Stomach (tissue), 19 donors: ENCODE measurements at places on chromosomes 2 and 18.

DNA sequence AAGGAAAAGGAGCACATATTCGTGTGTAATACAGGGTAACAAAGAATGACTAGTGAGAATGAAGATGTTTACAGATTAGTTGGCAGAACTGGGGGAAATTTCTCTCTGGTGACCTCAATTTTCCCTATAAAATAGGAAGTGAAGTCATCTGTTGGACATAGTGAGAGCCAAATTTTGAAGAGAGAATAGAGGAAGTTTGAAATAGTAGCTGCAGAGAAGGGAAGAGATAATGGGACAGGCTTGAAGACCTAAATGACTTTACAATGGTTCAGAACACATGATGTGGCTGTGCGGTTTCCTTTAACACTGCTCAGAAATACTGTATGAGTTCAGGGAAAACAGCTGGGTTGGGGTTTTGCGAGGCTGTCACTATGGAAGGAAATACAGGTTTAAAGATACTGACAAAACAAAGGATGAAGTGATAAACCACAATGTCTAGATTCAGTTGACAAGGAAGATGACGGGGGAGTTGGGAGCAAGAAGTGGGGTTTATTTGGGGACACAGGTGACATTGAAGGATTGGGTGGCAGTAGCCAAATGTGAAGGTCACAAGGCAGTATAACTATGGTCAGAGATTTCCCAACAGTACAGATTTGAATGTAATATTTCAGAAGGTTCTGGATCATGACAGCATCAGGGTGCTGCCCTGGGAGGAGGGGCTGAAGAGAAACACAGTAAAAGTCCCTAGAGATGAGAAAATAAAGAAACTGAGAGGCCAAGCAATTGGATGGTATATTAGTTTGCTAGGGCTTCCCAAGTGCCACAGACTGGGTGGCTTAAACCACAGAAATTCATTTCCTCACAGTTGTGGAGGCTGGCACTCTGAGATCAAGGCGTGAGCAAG, 82.6 kb upstream of the TANK start:
- peak overlapping the region; percentile 59 for H3K27ac ChIP-seq
- DNase-seq: no peak
- H3K36me3 ChIP-seq: no peaks in the 10 kb centered on the region
- H3K4me3 ChIP-seq: no peak overlapping the region
- H3K4me1 ChIP-seq: no peaks in the 10 kb centered on the region

DNA sequence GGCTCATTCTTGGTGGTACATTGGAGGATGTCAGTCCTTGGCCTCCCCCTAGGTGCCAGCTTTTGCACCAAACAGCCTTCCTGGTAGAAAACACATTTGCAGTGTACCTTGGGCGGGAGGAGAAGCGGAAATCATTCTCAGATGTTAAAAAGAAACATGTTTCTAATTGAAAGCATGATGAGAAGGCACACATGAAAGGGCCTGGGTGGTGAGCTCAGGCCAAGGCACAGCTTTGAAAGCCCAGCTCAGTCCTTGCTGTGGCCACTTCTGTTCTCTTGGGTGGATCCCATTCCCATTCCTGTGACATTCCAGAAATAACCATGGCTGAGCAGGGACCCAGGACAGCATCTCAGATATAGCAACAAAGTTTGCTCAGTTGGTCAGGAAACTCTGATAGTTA, 71.5 kb downstream of the LTBP1 start:
- peaks cover 28% of the 10 kb centered on the region for H3K4me1 ChIP-seq
- H3K36me3 ChIP-seq: no peaks in the 10 kb centered on the region
- H3K27me3 ChIP-seq: no peaks in the 10 kb centered on the region
- no peak overlapping the region for H3K4me3 ChIP-seq

DNA sequence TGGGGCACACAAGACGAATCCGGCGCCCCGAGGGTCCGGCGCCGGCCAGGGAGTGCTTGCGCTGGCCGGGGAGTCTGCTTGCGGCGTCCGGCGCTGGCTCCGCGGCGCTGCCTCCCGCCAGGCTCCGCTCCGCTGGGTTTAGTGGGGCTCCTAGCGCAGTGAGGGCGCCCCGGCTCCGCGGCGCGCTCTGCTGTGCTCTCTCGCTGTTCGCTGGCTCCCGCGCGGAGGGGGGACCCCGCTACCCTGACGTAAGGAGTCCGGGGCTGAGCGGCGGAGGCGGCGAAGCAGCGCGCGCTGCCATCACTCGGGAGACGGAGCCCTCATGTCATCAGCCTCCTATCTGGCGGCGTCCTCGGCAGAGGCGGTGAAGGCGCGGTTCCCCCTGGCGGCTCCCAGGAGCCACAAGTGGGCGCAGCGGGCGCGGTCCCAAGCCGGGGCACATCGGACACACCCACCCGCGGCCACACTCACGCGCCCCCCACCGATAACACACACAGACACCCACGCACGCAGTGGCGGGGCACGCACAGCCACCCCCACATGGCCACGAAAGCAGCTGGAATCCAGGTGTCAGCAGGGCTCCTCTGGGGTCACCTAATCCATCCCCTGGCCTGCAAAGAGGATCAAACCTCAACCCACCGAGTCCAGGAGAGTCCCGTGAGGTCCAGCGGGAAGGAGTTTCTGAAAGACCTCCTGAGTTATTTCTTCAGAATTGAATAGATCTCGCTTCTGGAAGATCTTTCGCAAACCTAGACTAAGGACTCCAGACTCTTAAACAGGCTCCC, at the start of gene C1QL2:
Gene C1QL2, minus strand, starts transcription at position 189 of the 785 bp plus-strand sequence. CDS start 482 bp downstream, outside the sequence.
- H3K4me3 ChIP-seq: no peak within 1 kb of the TSS
- no peak for DNase-seq
- H3K36me3 ChIP-seq: no peaks in the 10 kb centered on the region
- peaks cover 26% of the 10 kb centered on the region for H3K27me3 ChIP-seq
- H3K27ac ChIP-seq: no peak within 1 kb of the TSS

DNA sequence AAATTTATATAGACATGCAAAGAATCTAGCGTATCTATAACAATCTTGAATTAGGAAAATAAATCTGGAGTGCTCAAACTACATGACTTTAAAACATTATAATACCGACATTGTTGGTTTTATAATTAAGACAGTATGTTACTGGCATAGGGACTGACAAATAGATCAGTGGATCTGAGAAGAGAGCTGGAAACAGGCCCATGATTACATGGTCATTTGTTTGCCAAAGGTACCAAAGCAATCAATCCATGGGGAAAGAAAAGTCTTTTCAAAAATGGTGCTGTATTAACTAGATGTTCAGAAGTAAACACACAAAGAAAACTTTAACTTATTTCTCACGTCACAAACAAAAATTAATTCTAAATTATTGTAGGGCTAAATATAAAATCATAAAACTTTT, 124.2 kb downstream of the BCL2L11 start:
- H3K36me3 ChIP-seq: no peaks in the 10 kb centered on the region
- H3K4me1 ChIP-seq: no peaks in the 10 kb centered on the region
- no peaks in the 10 kb centered on the region for H3K27me3 ChIP-seq
- no peak for DNase-seq
- H3K4me3 ChIP-seq: no peak overlapping the region

- H3K27ac ChIP-seq: no peak overlapping the region
- H3K27me3 ChIP-seq: no peaks in the 10 kb centered on the region
- peaks cover 6% of the 10 kb centered on the region for H3K4me1 ChIP-seq
These were observed 253.8 kb downstream of the TGIF1 start for GRCh38 chr18:3703732-3704176.

DNA sequence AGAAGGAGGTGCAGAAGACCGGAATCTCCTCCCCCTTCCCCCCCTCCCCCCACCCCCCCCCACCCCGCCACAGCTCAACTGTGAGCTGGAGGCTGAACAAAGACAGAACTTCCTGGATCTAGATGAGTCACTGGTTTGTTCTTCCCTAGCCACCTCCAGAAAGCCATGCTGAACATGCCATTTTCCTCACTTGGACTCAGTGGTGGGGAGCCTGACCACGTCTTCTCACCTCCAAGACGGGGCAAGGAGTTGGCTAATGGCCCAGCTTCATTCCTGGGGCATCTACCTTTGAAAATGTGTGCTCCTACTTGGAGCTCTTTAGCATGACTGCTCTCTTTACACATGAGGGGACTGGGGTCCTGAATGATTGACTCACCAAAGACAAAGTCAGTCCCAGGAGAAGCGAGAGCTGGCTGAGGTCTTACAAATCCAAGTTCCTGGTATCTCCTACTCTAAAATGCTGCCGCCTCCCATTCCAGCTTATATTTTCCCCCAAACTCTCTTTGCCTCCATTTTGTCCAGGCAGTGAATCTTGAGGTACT, 22.6 kb upstream of the FZD5 start:
- H3K27me3 ChIP-seq: no peaks in the 10 kb centered on the region
- H3K36me3 ChIP-seq: no peaks in the 10 kb centered on the region
- no peak overlapping the region for H3K4me3 ChIP-seq
- peak; percentile 68 for DNase-seq
- H3K27ac ChIP-seq: peak overlapping the region; percentile 76

DNA sequence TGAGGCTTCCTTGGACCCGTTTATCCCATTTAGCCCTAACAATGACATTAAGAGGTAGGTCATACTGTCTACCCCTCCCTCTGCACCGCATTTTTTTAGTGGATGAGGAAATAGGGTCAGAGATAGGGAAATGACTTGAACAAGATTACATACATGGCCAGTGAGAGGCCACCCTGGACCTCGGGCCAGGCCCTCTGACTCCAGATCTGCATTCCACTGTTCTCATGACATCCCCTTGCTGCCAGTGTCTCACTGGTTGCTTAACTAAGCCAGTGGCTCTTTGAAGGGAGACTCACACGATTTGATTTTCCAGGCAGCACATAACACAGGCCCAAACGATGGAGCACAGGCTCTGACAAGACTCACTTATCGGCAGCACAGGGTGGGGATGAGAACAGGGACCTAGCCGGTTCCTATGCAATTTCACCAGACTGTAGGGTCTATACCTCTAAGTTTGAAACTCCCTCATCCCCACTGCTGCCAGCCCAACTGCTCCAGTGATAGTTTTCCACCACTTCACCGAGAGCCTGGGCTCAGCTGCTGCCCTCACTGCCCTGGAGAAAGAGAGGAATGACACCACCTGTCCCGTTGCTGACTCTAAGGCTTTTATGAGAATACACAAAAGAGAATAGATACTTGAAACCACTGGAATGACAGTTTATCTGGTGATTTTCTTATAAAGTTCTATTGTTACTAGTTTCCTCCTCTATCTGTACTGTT, 82.5 kb downstream of the TMEM247 start:
- peaks cover 9% of the 10 kb centered on the region for H3K36me3 ChIP-seq
- no peak overlapping the region for H3K4me3 ChIP-seq
- peaks cover 53% of the 10 kb centered on the region for H3K4me1 ChIP-seq
- DNase-seq: no peak
- H3K27ac ChIP-seq: no peak overlapping the region

GRCh38 chr2:101617188-101617587, 80.3 kb upstream of the MAP4K4 start:
- no peaks in the 10 kb centered on the region for H3K36me3 ChIP-seq
- H3K4me3 ChIP-seq: no peak overlapping the region
- H3K4me1 ChIP-seq: peaks cover 12% of the 10 kb centered on the region
- no peak for DNase-seq
- no peaks in the 10 kb centered on the region for H3K27me3 ChIP-seq
- no peak overlapping the region for H3K27ac ChIP-seq

GRCh38 chr18:58105888-58106260, 61.8 kb downstream of the NEDD4L start:
- H3K27ac ChIP-seq: no peak overlapping the region
- peak; percentile 43 for DNase-seq

GRCh38 chr18:75161256-75162028, 47.5 kb downstream of the PTGR3 start:
- H3K27ac ChIP-seq: peak overlapping the region; percentile 32
- peak overlapping the region; percentile 42 for H3K4me3 ChIP-seq
- no peaks in the 10 kb centered on the region for H3K27me3 ChIP-seq

- H3K4me1 ChIP-seq: no peaks in the 10 kb centered on the region
- no peak for DNase-seq
- H3K27ac ChIP-seq: no peak overlapping the region
- H3K27me3 ChIP-seq: no peaks in the 10 kb centered on the region
These were observed 650.1 kb upstream of the VRK2 start for GRCh38 chr2:57396355-57397098.

DNA sequence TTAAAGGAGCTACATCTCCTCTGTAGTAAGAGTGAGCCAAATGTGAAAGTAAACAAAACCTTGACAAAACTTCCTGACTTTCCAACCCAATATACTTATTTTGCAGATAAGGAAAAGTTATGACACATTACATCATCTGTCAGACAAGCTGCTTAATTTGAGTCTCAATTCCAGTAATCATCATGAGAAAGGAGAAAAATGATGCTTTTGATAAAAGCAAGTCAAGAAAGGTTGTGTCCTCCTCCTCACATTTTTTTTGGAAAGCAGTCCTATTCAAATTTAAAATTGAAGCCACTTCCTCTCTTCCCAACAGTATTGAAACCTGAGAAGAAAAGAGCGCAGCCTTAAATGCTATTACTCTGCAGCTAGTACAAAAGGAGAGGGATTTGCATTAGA, 519.6 kb downstream of the LRP1B start:
- DNase-seq: no peak
- H3K4me1 ChIP-seq: peaks cover 14% of the 10 kb centered on the region
- H3K4me3 ChIP-seq: no peak overlapping the region
- H3K27me3 ChIP-seq: no peaks in the 10 kb centered on the region

DNA sequence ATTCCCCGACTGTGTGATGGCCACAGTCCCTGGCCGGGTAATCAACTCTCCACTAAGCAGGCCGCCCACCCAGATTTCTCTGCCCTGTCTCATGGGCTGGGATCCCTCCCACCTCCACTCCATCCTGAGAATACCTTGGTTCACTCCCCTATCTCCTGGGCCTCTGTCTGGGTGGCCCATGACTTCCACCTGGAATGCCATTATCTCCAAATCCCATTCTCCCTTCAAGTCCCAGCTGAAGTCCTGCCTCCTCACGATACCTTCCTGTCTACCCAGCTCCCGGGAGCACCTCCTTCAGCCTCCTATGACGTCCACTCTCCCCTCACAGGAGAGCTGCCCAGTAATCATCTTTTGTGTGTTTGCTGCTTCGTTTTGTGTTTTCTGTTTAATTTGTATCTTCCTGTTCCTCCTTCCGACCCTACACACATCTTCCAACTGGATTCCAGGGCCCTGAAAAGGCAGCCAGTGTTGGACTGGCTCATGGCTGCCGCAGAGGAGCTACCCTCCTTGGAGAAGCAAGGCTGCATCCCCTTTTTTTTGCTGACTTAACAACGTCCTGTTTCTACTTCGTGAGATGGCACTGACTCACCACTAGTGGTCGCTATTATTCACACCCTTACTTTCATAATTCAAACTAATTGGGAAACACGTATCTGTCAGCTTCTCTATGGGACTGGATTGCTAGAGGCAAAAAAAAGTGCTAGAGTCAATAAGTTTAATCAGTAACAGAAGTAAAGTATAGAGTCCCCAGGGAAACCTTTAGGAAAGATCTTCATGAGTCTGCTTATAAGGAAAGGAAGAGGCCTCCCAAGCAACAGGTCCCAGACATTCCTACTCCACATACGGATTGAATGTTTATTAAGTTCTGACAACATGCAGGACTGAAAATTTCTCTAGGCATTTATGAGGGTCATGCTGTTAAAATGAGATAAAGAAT, 171.9 kb upstream of the GATA6 start:
- peak overlapping the region; percentile 81 for H3K27ac ChIP-seq
- H3K4me1 ChIP-seq: peaks cover 45% of the 10 kb centered on the region
- H3K36me3 ChIP-seq: no peaks in the 10 kb centered on the region
- no peaks in the 10 kb centered on the region for H3K27me3 ChIP-seq

DNA sequence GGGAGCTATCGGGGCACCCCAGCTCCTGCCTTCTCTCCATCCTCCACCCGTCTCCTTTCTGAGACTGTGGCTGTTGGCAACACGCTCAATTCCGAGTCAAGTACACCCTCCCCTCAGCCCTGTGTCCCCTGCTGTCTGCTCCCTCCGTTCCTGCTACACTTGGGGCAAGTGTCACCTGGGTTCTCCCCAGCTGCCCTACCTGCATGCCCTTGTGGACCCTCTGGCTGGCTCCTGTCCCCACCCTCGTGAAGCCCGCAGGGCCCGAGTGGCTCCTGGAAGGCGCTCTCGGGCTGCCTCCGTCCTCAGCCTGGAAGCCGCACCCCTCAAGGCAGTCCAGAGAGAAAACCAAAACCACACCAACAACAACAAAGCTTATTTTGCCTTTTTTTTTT, 33.9 kb downstream of the PDIA6 start:
- H3K27me3 ChIP-seq: no peaks in the 10 kb centered on the region
- H3K4me3 ChIP-seq: no peak overlapping the region
- DNase-seq: peak; percentile 9
- H3K4me1 ChIP-seq: peaks cover 11% of the 10 kb centered on the region
- no peak overlapping the region for H3K27ac ChIP-seq
